ENCODE measurements at places on chromosomes 13 and 19.

DNA sequence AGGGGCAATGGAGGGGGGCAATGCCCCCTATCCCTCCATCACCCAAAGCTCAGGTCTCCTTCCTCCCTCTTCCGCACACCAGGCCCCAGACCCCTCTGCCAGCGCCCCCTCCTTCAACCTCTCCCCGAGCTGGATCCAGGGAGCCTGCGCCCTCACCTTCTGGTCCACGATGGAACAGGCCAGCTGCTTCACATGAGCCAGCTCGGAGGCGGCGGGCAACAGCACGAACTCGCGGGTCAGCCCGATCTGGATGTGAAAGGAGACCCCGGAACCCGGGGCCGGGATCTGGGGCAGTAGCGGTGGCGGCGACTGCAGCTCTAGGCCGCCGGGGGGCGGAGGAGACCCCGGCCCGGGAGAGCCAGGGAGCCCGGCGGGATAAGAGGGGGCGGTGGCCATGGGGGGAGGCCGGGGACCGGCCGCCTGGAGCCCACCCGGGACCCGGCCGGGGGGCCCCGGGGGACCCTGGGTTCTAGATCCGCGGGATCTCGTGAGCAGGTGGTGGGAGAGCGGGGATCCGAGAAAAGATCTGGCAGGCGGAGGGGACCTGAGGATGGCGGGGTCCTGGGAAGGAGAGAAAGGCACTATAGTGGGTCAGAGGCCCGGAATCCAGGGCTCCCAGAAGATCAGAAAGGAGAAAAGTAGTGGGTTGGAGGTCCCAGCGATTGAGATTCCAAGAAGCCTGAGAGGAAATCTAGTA, 791 bp downstream of the PRKD2 start:
- no peak for DNase-seq

DNA sequence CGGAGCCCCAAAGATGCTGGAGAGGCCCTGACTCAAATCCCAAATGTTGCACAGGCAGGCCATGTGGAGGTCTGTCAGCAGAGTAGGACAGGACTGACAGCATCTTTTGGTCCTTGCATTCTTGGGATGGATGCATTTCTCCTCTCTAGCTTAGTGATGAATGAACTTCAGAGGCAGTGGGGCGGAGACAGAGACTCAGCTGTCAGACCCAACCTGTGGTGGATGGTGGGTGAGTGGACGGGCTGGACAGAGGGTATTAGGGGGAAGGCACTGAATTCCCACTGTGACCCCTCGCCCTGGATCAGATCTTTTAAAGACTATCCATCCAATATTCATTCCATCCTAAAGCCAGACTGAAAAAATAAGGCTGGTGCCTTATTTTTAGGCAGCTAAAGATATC, 39.3 kb upstream of the GJB6 start:
- DNase-seq, result no peak

GRCh38 chr13:26299168-26299750, 45.3 kb downstream of the CDK8 start:
- DNase-seq, result no peak

- DNase-seq, result no peak
These were observed 2.8 kb upstream of the CDX2 start for GRCh38 chr13:27971776-27972477.

GRCh38 chr13:105920370-105920769, 615.1 kb downstream of the EFNB2 start:
- DNase-seq, result no peak

GRCh38 chr19:33456076-33456844, 65.3 kb downstream of the PEPD start:
- no peak for DNase-seq

- no peak for DNase-seq
These were observed 1.9 kb downstream of the SERTAD1 start for GRCh38 chr19:40423938-40424337.

- DNase-seq, result no peak
These were observed 7.1 kb downstream of the PNMA8B start for GRCh38 chr19:46488551-46488950.

DNA sequence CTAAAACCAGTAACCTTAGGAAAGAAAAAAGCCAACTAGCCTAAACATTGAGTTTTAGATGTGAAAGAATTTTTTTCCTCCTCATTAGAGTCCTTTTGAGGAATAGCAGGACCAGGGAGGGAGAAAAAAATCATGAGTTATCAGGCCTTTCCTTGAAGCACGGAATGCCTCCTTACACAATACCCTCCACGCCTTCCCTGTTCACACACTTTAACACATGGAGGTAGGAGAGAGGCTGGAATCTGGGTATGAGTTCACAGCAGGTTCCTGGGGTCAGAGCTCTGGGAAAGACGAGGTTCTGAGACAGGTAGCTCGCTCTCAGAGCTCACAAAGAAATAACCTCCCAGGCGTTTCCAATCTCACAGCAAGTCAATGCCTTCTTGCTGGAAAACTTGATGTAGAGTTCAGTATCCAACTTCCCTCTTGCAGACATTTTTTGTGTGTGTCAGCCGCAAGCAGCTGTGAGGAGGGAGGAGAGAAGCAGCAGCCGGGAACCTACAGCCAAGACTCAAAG, 716 bp downstream of the ZNF573 start:
- no peak for DNase-seq

GRCh38 chr13:110869805-110870706, 44.8 kb downstream of the ANKRD10 start:
- DNase-seq, result peak; percentile 87

DNA sequence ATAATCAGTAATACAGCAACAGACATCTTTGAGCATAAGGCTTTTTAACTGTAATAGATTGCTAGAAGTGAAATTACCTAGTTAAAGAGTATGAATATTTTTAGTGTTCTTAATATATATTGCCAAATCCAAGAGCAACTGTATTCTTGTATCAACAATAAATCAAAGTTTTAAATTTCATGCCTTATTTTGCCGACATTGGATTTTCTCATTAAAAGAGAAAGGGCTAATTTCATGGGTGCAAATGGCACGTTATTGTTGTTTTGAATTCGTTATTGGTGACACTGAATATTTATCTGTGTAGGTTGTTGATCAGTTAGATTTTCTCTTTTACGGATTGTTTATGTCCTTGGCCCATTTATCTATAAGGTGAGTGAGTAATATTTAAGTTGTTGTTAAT, 97.1 kb downstream of the C1QTNF9 start:
- no peak for DNase-seq

DNA sequence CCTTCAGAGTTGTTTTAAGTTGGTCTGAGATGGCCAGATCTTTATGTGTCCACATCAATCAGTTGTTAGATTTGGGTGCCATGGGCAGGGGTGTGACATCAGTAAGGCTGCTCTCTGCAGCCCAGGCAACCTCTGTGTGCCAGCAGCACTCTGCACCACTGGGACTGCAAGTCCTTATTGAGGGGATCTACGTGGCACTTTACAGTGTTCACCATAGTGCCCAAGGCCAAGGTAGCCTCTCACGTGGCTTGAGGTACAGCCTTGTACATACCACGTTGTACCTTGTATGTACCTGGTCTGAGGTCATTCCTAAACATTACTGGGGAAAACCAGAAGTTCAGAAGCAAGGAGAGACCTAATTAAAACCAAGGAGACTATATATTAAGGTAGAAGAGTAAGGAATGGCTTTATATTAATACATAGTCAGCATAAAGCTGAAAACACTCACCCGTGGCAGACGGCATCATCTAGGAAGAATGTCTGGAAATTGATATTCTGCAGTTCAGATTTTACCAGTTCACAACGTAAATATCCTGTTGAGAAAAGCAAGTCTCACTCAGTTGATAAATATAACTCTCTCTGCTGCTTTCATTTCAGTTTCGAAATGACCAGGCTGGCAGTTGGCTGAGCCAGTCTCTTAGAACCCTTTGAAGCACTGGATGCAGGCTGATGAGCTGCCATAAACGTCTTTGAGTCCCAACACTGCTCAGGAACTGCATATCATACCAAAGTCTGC, 128.8 kb downstream of the ZDHHC20 start:
- no peak for DNase-seq

DNA sequence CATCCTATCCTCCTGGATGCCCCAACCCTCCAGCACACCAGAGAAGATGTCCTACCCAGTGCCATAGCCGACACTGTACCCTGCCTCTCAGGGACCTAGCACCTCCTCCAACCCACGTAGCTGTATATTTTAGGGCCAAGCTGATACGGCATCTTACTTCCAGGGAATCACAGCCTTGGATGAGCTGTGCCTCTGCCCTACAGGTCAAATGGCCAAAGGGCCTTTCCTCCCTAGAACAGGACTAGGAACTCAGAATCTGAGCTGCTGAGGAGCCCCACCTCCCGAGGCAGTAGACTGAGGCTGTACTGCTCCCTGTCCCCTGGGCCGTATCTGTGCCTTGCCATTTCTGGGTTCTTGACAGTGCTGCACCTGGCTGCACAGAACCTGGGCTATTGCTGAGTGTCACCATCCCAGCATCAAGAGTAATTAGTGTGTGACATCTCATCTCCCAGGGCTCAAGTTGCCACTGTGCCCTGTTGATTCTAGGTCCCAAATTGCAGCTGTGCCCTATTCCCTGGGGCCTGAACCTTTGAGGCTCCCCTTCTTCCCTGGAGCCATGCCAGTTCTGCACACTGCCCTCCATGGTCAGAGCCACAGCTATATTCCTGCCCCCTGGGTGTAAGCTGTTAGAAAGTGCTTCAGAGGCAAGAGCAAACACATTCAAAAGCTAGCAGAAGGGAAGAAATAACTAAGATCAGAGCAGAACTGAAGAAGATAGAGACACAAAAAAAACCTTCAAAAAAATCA, 41.0 kb downstream of the VWA8 start:
- no peak for DNase-seq

- no peak for DNase-seq
These were observed 575.1 kb downstream of the SLITRK6 start for GRCh38 chr13:85223883-85224656.

DNA sequence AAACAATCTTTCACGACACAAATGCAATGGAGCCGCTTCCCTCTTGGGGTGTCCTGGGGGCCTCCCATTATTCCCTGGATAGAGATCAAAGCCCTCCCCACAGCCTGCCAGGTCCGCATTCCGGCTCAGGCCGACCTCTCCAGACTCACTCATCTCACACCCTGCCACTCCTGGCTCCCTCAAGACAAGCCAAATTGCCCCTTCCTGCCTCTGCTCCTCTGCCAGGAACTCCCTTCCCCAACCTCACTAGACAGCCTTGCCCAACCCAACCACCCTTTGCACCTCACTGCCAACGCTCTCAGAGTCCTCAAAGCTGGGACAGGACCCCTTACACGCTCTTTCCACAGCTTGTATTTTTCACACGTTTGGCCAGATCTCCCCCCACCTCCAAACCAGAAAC, 1.5 kb downstream of the ABHD17A start:
- no peak for DNase-seq

- DNase-seq, result no peak
These were observed 104.6 kb upstream of the VSTM2B start for GRCh38 chr19:29421196-29421545.
